ENCODE measurements at places on chromosomes 3 and 15.

DNA sequence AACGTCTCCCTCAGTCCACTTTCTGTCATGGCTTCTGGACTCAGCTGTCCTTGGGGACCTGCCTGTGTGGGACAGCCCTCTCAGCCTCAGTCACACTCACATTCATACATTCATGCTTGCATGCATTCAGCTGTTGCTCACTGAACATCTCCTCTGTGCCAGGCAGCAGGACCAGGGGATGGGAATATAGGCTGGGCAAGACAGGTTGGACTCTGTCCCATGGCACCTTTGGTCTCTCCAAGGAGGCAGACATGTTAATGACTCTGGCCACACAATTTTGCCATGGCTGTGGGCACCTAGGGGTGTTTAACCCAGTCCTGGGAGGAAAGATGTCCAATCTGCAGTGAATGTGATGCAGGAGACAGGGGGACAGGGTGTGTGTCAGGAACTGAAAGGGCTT lies 7.8 kb upstream of the DNAH1 start:
- ATAC-seq = no peak

DNA sequence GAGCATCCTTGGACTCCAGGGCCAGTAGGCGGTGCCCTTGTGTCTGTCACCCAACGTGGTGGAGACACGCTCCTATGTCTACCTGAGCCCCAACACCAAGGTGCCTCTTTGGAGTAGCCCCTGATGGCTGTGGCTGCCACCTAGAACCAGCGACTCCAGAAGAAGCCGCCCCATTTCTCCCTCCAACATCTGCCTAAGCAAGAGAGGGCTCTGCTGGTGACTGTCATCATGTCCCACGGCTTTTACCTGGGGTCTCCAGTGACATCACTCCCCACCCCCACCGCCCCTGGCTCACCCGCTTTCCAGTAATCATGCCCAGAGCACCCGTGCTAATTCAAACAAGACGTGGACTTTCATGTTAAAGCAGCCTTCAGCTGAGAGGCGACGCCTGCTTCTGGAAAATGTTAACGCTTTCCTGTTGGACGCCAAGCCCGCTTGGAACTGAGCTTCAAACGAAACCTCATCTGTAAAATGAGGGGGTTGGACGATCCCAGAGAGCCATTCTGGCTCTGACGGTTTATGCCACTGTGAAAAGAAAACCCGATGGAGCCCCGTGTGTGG lies 57.0 kb downstream of the ISG20 start:
- ATAC-seq = no peak

DNA sequence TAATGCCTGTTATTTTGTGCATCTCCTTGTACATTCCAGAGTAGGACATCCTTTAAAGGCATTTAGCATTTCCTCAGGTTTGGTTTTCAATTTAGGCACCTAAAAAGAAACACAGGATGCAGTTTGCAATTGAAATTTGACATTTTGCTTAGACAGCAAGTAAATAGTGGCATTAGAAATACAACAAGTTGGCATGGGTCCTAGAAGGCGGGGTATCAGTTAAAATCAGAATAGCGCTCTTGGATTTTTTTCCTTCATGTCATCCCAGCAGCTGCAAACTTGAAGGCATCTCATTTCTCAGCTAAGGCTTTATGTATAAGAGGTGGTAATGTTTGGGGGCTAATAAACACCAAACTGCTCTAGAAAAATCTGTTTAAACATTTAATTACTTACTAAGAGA lies 47.5 kb upstream of the SKOR1 start:
- no peak for ATAC-seq

DNA sequence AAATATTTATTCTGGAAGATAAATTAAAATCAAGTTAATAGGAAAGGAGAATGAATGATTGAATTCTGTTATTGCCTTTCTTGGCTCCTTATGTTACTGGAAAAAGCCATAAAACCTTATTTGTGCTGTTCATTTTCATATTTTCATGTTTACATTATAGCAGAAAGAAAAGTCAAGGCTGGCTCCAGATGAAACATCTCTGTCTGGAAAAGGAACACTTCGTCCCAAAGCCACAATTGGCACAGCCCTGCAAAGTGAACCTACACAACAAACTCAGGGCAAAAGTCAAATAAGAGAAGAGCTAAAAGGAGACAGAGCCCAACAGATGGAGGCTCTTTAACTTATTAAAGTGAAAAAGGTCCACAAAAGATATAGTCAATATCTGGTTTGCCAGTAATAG lies 73.4 kb downstream of the GTPBP8 start:
- ATAC-seq = no peak

GRCh38 chr15:78360958-78361718 lies 21.0 kb downstream of the CRABP1 start:
- peak; percentile 55 for ATAC-seq

- no peak for ATAC-seq
Measured at GRCh38 chr3:55482496-55483195, 4.5 kb downstream of the WNT5A start.

DNA sequence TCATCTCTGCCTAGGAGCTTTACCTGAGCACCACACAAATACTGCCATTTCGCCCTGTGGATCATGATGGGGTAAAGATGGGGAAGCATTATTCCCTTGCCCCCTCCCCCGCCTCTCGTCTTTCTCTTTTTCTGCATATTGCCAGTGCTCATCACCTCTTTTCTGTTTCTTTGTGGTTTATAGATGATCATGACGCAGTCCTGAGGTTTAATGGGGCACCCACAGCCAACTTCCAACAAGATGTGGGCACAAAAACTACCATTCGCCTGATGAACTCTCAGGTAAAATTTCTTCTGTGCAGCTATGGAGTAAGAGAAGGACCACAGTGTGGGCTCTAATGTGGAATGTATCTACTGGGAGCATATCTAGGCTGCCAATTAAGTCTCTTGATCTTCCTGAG lies 88.2 kb downstream of the RPL39L start:
- ATAC-seq = no peak

- no peak for ATAC-seq
Measured at GRCh38 chr3:194364652-194365434, 4.7 kb downstream of the LRRC15 start.

GRCh38 chr3:48038971-48039481 lies 22.8 kb upstream of the MAP4 start:
- no peak for ATAC-seq

GRCh38 chr15:48020166-48020565 lies 100.6 kb upstream of the SLC24A5 start:
- ATAC-seq = no peak

DNA sequence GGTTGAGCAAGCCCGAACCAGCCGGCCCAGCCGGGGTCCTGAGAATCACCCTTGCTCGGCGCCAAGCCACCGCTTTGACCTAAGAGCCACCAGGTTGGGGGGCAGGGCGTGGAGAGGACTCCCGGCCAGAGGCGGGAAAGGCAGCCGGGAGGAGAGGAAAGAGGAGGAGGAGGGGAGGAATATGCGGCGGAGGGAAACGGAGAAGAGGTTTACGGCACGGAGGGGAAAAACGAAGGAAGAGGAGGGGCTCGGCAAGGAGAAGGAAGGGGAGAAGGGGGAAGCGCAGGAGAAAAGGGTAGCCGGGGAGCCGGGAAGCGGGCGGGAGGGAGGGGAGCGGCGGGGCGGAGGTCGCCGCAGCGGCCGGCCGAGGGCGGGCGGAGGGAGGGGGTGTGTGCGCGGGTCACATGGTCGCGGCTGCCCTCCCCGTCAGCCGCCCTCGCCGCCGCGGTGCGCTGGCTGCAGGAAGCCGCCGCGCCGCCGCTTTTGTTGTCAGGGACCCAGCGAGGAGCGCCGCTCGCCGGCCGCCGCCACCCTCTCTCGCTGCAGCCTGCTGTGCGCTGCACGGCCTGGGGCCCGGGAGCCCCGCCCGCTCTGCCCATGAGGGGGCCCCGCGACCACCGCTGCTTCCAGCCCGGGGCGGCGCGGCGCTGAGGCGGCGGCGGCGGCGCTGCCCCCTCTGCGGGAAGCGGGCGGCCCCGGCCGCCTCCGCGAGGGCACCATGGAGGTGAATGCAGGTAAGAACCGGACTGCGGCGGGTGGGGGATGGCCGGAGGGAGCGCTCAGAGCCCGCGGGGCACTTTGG lies at the start of gene NR1D2:
Gene NR1D2 (plus strand): TSS at position 426 of the 802 bp plus-strand sequence. CDS start 293 bp downstream, at position 719.
- ATAC-seq = peak; percentile 80

DNA sequence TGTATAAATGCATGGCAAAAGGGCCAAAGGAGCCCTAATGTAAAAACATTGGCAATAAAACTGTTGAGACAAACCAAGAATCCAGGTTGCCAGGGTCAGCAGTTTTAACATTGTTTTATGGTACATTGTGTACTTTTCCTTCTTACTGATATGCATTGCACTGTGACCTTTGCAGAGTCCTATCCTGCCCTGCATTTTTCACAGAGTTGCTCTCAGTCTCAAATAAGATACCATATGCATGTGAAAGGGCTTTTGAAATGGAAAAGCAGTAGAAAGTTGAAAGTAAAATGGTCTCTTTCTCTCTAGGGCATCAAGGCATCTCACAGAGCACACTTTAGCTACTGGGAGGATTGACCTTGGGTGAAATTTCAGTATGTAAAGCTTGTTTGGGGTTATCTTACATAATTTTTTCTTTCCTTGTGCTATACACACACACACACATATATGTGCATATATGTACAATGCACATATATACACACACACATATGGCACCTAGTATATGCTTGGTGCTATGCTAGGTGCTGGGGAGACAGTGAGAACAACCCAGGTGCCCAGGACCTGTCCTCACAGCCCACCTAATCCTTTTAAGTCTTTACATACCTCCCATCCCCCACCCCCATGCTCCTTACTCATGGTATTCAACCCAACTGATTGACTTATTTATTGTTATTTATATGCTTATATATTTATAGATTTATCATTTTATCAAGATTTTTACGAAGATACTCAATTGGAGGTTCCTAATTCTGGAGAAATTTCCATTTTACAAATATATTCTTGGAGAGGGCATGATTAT lies 1.2 kb upstream of the PPP2R3A start:
- no peak for ATAC-seq

DNA sequence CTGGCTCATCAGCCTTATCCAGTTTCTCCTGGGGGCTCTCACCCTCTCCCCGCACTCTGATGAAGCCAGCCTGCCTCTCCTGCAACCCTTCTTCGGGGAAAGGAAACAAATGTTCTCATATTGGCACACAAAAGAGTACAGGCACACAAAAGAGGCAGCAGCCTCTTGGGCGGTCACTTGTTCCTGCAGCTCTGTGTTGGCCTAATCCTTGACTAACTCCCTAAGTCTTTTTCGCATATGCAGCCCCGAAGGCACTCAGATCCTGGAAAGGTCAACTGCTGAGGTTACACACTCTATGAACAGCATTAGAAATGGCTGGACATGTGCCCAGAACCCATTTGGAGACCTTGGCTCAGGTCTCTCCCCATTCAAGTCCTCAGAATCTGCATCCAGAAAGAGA lies 7.4 kb upstream of the CAMP start:
- no peak for ATAC-seq

DNA sequence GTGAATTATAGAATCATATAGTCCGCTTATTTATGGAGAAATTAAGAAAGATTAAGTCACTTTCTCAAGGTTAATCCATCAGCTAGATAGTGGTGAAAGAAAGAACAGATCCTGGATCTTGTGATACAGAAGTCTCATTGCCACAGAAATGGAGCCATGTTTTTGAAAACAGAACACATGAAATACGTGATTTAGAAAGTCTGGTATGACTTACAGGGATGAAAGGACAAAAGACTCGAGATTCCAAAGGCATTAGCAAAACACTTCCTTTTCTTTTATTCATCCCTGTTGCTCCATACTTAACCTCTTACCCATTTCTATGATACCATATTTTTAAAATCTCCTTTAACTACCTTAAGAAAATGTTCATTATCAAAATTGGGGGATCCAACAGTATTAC lies 40.0 kb upstream of the TEX9 start:
- no peak for ATAC-seq

- no peak for ATAC-seq
Measured at GRCh38 chr3:174495311-174495710, 363.8 kb upstream of the NAALADL2 start.

GRCh38 chr15:88615303-88616107 lies 5.6 kb upstream of the AEN start:
- peak; percentile 87 for ATAC-seq

GRCh38 chr3:7920211-7920610 lies 581.4 kb upstream of the LMCD1 start:
- no peak for ATAC-seq

GRCh38 chr15:88144921-88145653 lies 111.5 kb downstream of the NTRK3 start:
- ATAC-seq = no peak

DNA sequence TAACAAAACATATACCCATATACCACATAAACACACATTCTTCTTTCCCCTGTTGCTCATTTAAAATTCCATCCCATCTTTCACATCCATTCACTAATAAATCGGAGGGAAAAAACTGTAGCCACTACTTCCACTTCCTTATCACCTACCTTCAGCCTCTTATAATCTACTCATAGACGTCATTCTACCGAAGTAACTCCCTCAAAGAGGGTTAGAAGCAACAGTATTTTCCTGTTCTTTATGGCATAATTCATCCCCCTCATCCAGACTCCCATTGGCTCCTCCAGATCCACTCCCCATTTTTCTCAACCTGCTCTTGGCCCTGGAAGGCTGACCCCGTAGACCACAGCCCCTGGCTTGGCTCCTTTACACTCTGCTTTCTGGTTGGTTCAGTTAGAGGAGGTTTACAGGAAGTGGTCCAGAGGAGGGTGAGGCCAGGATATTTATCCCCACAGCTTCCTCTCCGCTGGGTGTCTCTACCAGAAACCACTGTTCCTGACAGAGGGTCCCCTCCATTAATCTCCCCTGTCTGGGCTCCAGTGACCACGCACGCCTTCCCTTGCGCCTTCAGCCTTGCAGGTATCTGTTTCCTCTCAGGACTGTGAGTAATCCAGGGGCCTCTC lies 46.3 kb downstream of the FMN1 start:
- ATAC-seq = peak; percentile 8

GRCh38 chr15:66819084-66819483 lies 117.0 kb downstream of the SMAD6 start:
- ATAC-seq = peak; percentile 88

GRCh38 chr15:37481126-37481525 lies 380.8 kb upstream of the MEIS2 start:
- no peak for ATAC-seq

DNA sequence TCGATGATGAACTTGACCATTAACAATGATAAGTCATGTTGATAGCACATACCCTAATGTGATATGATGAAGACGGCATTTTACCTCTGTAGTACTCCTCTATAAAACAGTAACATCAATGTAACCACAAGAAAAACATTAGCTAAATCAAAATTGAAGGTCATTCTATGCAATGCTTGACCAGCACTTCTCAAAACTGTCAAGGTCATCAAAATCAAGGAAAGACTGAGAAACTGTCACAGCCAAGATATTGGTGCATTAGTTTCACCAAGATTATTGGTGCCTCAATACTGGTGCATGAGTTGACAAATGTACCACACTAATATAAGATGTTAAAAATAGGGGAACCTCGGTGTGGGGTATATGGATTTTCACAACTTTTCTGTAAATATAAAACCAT lies 251.1 kb upstream of the CNTN4 start:
- ATAC-seq = no peak

- ATAC-seq = no peak
Measured at GRCh38 chr3:144963810-144964209, 992.2 kb downstream of the DIPK2A start.

DNA sequence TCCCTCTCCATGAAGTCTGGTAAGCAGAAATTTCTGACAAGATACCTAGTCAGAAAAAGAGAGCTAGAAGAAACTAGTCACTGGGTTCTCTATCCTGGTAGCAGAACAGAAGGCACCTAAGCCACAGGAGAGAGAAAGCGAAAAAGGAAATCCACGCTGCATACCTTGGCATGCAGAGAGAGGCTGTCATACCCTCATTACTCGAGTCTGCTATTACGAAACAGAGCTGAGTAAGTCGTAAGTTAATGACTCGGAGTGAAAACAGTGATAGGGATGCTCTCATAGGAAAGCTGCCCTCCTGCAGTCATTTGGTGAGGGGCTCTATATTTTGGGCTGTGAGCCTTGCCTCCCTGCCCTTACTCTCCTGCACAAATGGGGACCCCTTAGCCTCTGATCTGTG lies 16.2 kb downstream of the CLRN1 start:
- ATAC-seq = no peak

Measured in stimulated activated memory B cell treated with anti-CD40 and anti-IgM and Interleukin-4, amounts not matched to agents 10 μg/mL and 1 μg/mL and 100 μg/mL, for 72 hours (primary cell).